COR-L47 (cell line): ENCODE measurements at places on chromosomes 16 and 17.

- no peak for DNase-seq
These were observed 30.1 kb upstream of the SMURF2 start for GRCh38 chr17:64692187-64692586.

- no peak for DNase-seq
These were observed 788.7 kb upstream of the GOT2 start for GRCh38 chr16:59522826-59523225.

- no peak for DNase-seq
These were observed 403.1 kb upstream of the CDH11 start for GRCh38 chr16:65524997-65525396.

GRCh38 chr16:66520406-66521170, 29.3 kb downstream of the TK2 start:
- DNase-seq, result no peak

DNA sequence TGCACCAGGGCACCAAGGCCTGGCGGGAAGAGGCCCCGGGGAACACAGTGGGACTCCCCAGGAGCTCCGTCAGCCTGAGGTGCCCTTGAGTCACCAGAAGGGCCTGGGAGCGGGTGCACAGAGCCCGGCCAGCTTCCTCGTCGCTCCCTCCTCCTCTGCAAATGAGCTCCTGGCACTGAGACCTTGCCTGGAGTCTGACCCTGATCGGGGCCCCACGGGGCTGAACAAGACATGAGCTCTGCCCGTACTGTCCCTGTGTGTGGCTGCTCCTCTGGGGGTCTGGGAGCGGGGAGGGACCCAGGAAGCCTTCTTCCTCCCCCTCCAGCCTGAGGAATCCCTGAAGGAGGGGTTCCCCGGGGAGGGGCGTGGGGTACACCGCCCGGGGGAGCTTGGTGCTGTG, 36.4 kb upstream of the SSTR5 start:
- no peak for DNase-seq
